ENCODE measurements at places on chromosomes 13 and 19.

- DNase-seq: peak; percentile 15
These were observed at the start of gene TBXA2R for GRCh38 chr19:3606690-3607289. TBXA2R (minus strand) TSS chr19:3606875; CDS start chr19:3600634, 6,241 bp downstream.

- no peak for DNase-seq
These were observed 160.1 kb downstream of the SPRY2 start for GRCh38 chr13:80180740-80181355.

- no peak for DNase-seq
These were observed 77.8 kb upstream of the SLAIN1 start for GRCh38 chr13:77619655-77620054.

- peak; percentile 80 for DNase-seq
These were observed 8.8 kb downstream of the ALOX5AP start for GRCh38 chr13:30744056-30744680.

- DNase-seq: no peak
These were observed 173.9 kb upstream of the SERP2 start for GRCh38 chr13:44199627-44200207.
